Naive thymus-derived CD8-positive, alpha-beta T cell (primary cell): ENCODE measurements at places on chromosomes 2 and 18.

- DNase-seq = no peak
- no peaks in the 10 kb centered on the region for H3K36me3 ChIP-seq
- no peak overlapping the region for H3K4me3 ChIP-seq
- H3K27me3 ChIP-seq = no peaks in the 10 kb centered on the region
Observed at GRCh38 chr2:47490406-47490805, 87.5 kb downstream of the MSH2 start.

- H3K4me3 ChIP-seq = no peak overlapping the region
- H3K27me3 ChIP-seq = no peaks in the 10 kb centered on the region
- no peak overlapping the region for H3K27ac ChIP-seq
- no peaks in the 10 kb centered on the region for H3K4me1 ChIP-seq
- no peak for DNase-seq
- H3K36me3 ChIP-seq = no peaks in the 10 kb centered on the region
Observed at GRCh38 chr2:49845021-49845420, 690.7 kb upstream of the FSHR start.

- no peaks in the 10 kb centered on the region for H3K27me3 ChIP-seq
- peak; percentile 77 for DNase-seq
- H3K36me3 ChIP-seq = peaks cover 64% of the 10 kb centered on the region
Observed at GRCh38 chr2:30235008-30235655, 3.8 kb downstream of the LBH start.

- no peak for DNase-seq
- peaks cover 10% of the 10 kb centered on the region for H3K4me1 ChIP-seq
- no peak overlapping the region for H3K4me3 ChIP-seq
- H3K27me3 ChIP-seq = no peaks in the 10 kb centered on the region
Observed at GRCh38 chr2:108593547-108594098, 59.4 kb downstream of the LIMS1 start.

GRCh38 chr2:229160180-229160579 is 110.9 kb downstream of the PID1 start:
- H3K36me3 ChIP-seq = no peaks in the 10 kb centered on the region
- no peak for DNase-seq
- H3K27me3 ChIP-seq = no peaks in the 10 kb centered on the region
- H3K4me3 ChIP-seq = no peak overlapping the region
- no peak overlapping the region for H3K27ac ChIP-seq

- no peak for DNase-seq
- H3K4me1 ChIP-seq = peaks cover 10% of the 10 kb centered on the region
- H3K27me3 ChIP-seq = no peaks in the 10 kb centered on the region
- H3K27ac ChIP-seq = peak overlapping the region; percentile 37
Observed at GRCh38 chr18:26192233-26192632, 34.0 kb upstream of the TAF4B start.

GRCh38 chr18:31419457-31419932 is 28.0 kb upstream of the DSG3 start:
- no peaks in the 10 kb centered on the region for H3K27me3 ChIP-seq
- H3K4me1 ChIP-seq = no peaks in the 10 kb centered on the region
- H3K36me3 ChIP-seq = no peaks in the 10 kb centered on the region
- no peak overlapping the region for H3K27ac ChIP-seq
- no peak overlapping the region for H3K4me3 ChIP-seq
- DNase-seq = no peak

DNA sequence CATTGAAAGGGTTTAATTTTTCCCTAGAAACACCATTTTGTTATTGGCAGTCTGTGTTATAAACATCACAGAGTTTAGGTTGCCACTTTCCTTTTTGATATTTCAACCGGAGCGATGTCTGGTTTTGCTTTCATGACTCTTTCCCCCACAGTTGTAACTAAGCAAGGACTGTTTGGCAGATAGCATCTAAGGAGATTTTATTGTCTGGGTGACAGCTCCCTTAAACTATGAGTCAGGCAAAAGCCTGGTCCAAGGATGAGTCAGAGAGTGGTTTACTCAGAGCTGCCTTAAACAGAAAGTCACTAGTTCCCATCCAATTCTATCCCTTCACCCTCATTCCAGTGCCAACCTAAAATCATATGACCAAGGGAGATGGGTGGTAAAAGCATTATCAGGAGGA is 341.6 kb upstream of the VWC2L start:
- DNase-seq = no peak
- no peak overlapping the region for H3K4me3 ChIP-seq
- no peaks in the 10 kb centered on the region for H3K36me3 ChIP-seq
- no peaks in the 10 kb centered on the region for H3K4me1 ChIP-seq

DNA sequence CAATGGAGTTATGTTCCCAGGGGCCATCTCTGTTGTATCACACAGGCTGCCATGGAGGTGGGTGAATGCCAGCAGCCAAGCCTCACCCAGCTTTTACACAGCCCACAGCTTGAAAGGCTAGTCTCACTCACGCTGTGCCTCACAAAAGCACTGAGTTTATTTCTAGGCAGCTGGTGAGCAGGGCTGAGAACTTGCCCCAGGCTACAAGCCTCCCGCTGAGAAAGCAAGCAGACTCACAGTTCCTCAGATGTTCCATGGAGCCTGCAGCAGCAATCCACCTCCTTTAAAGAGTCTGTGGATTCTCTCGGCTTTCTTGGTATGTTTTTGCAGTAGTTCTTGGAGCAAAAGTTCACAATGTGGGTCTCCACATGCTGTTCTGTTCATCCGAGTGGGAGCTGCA is 40.9 kb upstream of the ALKAL2 start:
- no peak overlapping the region for H3K4me3 ChIP-seq
- H3K27me3 ChIP-seq = peaks cover 24% of the 10 kb centered on the region
- no peak for DNase-seq
- no peak overlapping the region for H3K27ac ChIP-seq
- H3K36me3 ChIP-seq = peaks cover 23% of the 10 kb centered on the region

DNA sequence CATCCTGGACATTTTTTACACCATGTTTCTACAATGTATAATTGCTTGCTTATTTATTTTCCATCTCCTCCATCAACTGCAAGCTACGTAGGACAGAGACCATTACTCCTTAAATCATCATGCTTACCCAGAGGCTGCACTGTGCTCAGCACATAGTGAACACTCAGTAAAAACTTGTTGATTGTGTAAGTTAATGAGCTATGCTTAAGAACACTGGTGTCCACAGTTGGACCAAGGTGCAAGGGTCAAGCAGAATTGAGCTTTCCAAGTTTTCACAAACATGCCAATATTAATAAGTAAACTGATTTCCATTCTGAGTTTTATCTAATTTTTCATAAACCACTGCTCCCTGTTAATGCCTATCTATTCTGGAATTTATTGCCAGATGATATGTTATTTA is 464.2 kb upstream of the TCF4 start:
- H3K27ac ChIP-seq = no peak overlapping the region
- DNase-seq = no peak
- H3K4me3 ChIP-seq = no peak overlapping the region
- H3K4me1 ChIP-seq = no peaks in the 10 kb centered on the region
- peaks cover 12% of the 10 kb centered on the region for H3K36me3 ChIP-seq

DNA sequence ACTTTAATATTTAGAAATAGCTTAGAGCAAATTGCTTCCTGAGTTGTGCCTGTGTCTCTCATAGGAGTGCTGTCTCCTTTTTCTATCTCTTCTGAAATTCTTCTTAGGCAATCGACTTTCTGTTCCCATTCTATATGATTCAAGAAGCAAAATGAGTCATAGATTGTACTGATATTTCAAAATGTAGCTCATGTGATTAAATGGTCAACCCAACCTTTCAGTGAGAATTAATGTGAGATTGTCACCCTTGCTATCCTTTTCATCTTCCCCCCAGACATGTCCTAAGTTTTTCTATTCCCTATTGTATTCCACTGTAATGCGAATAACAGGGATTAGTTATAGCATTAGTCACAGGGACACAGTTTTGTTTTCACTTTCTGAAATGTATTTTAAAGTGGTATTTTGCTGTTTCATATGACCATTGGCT is 413.6 kb downstream of the THSD7B start:
- no peak for DNase-seq
- no peak overlapping the region for H3K4me3 ChIP-seq
- no peaks in the 10 kb centered on the region for H3K36me3 ChIP-seq
- H3K27ac ChIP-seq = no peak overlapping the region

DNA sequence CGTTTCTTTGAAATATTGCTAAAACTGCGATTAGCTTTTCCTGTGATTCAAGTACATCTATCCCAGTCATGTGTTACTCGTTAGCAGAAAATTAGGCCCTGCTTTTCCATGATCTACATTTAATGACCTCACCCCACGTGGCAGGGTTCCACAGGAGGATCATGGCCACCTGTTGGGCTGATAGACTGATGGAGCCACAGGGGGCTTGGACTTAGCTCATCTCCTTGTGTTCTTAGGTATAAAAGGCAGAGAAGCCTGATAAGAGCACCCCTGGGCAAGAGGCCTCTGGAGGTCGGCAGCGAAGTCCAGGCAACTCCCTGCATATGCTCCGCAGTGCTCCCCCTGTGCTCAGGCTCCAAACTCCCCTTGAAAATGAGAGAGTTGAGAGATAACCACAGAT is 12.9 kb downstream of the FZD7 start:
- H3K4me3 ChIP-seq = no peak overlapping the region
- H3K27me3 ChIP-seq = peaks cover 20% of the 10 kb centered on the region
- no peaks in the 10 kb centered on the region for H3K36me3 ChIP-seq
- no peak for DNase-seq

GRCh38 chr2:209095432-209095831 is 328.4 kb upstream of the MAP2 start:
- H3K4me3 ChIP-seq = no peak overlapping the region
- no peak for DNase-seq
- H3K27me3 ChIP-seq = no peaks in the 10 kb centered on the region
- H3K4me1 ChIP-seq = no peaks in the 10 kb centered on the region
- H3K36me3 ChIP-seq = no peaks in the 10 kb centered on the region

GRCh38 chr2:186309901-186310300 is 176.2 kb upstream of the ZC3H15 start:
- no peaks in the 10 kb centered on the region for H3K4me1 ChIP-seq
- no peak for DNase-seq
- no peak overlapping the region for H3K27ac ChIP-seq
- H3K36me3 ChIP-seq = peaks cover 39% of the 10 kb centered on the region
